ENCODE measurements at places on chromosomes 13 and 19. TPM values are rescaled to one million over a fixed set of nuclear protein-coding genes. Genes with fewer than 3 reads are reported as not detected.

Gene IGSF23
- total RNA-seq = not detected

Gene C5AR1
- not detected for total RNA-seq

Gene ADPRHL1
- total RNA-seq = 0.34 TPM

Gene LILRB1
- under 0.01 TPM for total RNA-seq

Gene ZBTB45
- 4.4 TPM for total RNA-seq

Gene AP2A1
- total RNA-seq = 50.7 TPM

Gene AXL
- total RNA-seq = 5.2 TPM

Gene DAZAP1
- 56.1 TPM for total RNA-seq

Gene ZNF493
- 19.9 TPM for total RNA-seq

Gene LGALS14
- total RNA-seq = not detected

Measured in dermis lymphatic vessel endothelial cell (primary cell).